HCT116 (cell line): ENCODE measurements at places on chromosomes 13 and 19. TPM values are rescaled to one million over a fixed set of nuclear protein-coding genes. Genes with fewer than 3 reads are reported as not detected.

GPATCH1 gene
- 7.8 TPM for total RNA-seq

ZNF135 gene
- not detected for total RNA-seq

DNA sequence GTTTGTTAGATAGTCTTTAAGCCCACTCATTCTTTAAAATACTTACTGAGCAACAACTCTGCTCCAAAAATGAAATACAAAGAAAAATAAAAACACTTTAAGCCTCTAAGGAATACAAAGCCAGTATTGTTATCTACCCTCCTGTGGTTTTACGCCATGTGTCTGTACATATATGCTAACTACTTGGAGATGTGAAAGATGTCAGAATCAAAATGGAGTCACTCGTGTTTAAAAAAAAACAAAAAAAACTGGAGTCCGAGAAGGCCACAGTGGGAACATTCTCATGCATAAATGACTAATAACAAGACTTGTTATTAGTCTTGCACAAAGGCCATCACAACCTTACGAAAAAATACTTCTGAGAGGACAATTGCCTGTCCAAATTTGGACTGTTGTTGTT, 393.1 kb downstream of the TBC1D4 start:
- DNase-seq = no peak

LYPD5 gene
- 7.6 TPM for total RNA-seq

DNA sequence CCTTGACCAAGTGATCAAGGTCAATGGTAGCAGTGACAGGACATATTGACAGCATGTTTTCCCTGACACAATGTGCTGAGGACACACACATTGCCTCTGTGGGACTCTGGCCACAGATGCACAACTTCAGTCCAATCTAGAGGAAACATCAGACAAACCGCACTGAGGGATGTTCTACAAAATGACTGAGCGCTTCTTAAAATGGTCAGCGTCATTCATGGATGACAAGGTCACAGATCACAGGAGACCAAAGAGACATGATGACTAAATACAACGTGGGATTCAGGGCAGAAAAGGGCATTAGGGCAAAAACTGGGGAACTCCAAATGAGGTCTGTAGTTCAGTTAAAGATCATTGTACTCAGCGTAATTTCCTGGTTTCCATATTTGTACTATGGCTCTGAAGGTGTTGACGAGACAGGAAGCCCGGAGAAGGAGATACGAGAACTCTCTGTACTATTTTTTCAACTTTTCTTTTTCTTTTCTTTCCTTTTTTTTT, 20.6 kb downstream of the PBX4 start:
- no peak for DNase-seq

CKM gene
- not detected for total RNA-seq

GRCh38 chr19:16208847-16209665, 11.3 kb downstream of the AP1M1 start:
- DNase-seq = no peak

- DNase-seq = peak; percentile 40
Observed at GRCh38 chr19:17103177-17103576, 27.6 kb downstream of the MYO9B start.

DNA sequence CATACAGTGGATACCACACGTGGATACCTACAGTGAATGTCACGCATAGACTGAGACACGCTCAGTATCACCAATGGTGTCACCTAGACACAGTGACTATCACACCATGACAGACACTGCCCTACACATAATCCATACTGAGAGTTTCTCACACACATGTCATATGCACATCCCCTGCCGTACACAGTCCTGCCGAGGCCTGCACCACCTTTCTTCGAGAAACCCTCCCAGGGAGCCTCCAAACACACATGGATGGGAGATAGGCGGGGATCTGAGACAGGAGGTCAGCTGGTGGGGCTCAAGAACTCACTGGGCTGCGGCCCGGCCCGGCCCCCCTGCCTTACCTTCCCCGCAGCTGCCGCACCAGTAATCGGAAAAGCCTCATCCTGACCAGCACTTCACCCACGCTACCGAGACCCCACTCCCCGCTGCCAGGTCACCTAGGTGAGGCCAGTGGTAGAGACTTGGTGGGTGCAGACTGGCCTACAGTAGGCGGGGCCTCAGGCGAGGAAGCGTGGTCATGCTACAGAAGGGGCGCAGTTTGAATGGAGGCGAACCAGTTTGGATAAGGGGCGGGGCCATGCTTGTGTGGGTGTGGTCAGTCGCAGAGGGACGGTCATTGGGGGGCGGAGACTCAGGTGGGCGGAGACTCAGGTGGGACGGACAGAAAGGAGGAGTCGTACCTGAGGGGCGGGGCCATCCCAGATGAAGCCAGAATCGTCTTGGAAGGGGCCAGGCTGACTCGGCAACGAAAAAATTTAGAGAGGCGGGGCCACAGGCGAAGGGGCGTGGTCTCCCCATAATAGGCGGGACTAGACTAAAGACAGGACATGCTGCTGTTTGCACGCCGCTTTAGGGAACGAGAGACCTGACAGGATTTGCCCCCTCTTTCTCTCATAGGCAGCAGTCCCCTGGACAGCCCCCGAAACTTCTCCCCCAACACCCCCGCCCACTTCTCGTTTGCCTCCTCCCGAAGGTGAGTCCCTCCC, 2.1 kb downstream of the MAST1 start:
- peak; percentile 93 for DNase-seq

DNA sequence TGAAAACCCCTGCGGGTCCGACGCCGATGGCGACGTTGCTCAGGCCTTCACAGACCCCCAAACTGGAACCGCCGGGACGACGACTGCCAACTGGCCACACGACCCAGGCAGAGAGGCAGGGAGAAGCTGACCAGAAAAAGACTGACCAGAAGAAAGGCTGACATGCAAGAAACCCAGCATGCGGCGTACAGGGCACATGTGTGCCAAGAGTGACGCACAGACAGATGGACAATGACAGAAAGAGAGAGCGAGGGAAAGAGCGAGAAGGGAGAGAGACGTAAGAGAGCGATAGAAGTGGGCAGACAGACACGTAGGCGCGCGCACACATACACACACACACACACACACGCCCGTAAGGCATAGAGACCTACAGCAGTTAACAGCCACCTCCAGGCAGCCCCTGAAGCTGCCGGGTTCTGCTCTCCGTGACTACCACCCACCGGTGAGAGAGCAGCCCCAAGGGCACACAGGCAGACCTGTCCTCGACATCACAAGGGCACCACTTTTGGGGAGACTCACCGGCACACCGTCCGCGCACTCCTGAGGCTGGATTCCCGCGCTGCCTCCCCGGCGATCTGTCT, 67.2 kb upstream of the ZNF527 start:
- DNase-seq = no peak

AZU1 gene
- total RNA-seq = not detected

EDNRB gene
- total RNA-seq = 0.22 TPM

GRCh38 chr13:98411617-98412265, 165.2 kb downstream of the STK24 start:
- DNase-seq = no peak

GRCh38 chr19:38878575-38879399, 712 bp upstream of the RINL start:
- DNase-seq = no peak

DNA sequence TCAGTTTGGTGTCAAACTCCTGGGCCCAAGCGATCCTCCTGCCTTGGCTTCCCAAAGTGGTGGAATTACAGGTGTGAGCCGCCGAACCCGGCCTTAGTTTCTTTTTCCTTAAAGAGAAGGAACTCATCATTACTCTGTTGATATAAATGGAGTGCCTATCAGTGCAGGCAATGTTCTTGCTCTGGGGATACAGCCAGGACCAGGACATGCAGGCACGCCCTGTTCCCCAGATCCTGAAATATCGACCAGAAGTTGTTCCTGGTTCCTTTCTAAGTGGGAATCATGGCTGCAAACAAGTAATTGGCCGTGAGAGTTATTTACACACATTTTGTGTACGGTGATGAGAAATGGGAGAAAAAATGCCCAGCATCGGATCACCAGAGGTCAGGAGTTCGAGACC, 8.4 kb downstream of the DNM2 start:
- DNase-seq = no peak

DNA sequence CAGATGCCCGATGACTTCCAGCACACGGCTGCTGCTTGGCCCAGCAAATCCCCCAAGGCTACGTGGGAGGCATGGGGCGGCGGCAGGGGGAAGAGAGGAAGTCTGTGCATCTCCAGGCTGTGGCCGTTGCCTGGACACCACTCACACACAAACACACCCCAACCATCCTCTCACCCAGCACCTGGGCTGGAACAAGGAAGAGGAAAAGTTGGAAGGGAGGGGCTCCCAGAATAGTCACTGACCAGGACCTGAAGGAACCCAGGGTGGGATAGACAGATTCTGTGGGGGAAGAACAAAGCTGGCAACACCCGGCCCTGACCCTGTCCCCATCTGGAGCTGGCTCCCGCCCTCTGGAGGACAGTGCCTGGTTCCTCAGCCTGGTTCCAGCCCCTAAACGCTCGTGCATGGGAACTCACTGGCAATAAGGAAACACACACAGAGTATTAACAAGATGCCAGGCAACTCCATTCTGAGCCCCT, 11.2 kb downstream of the PPP6R1 start:
- DNase-seq = no peak

DNA sequence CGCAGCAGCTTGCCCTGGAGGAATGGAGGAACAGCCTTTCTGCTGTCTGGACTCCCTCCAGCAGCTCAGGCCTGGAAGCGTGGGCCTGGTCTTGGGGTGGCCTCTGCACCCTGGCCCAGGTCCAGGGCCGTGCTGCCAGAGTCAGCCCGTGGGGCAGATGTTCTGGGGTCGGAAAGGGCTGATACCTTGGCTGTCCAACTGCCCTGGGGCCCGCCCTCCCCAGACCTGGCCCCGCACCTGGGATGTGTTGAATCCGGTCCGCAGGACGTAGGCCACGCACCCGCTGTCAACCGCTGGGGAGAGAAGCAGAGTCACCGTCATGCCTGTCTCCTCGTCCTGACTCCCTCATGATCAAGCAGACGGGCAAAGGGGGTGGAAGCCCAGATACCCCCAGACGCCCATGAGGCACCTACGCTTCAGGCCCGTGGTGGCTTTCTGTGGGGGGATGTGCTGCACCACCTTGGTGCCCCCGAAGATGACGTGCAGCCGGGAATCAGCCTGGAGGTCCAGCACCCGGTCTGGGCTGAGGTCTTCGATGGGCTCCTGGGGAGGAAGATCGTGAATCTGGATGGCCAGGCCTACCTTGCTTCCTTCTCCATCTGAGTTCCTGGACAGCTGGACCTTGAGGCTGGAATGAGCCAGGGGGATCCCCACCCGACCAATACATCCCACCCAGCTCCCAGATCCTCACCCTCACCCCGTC, 7.7 kb downstream of the ATP13A1 start:
- DNase-seq = no peak

GRCh38 chr13:27965740-27966640, 3.1 kb downstream of the CDX2 start:
- no peak for DNase-seq

- DNase-seq = peak; percentile 85
Observed at GRCh38 chr13:112711528-112712265, 21.9 kb downstream of the ATP11A start.

DNA sequence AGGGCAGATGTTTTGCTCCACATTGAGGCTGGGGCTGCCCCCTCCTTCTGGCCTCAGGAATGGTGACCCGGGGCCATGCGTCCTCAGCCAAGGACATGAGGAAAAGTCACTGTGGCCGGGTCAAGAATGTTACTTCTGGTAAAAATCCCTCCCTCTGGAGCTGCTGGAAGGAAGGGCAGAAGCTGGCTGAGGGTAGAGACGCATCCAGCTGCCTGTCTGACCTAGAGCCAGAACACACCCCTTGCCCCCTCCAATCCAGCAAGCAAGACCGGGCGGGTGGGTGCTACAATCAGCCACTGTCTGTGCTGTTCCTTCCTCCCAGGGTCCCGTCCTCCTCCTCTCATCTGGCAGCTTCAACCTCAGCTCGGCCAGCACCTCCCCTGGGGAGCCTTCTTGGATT, 59.0 kb downstream of the PTPRS start:
- no peak for DNase-seq

DNA sequence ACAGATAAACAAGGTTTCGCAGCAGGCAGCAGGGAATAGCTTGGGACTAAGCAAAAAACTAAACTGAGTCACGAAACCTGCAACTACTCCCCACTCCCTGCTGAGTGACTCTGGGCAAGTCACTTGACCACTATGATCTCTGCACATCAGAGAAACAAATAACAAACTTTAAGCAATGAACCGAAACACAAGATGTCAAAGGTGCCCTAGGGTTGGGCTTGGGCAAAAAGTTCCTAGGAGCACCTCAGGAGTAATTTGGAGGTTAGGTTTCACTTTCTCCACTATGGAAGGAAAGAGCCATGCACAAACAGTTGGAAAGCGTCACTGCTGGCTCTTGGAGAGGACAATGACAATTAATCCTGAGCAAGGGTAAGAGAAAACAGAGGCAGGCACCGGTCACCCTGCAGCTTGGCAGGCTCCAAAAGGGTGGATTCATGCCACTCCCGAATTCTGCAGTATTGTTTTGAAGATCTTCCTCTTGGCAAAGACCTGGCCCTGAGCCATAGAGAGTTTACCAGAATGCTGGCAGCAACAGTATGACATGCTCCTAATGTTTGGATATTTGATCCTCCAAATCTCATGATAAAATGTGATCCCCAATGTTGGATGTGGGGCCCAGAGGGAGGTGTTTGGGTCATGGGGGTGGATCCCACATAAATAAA, 60.3 kb downstream of the CRYL1 start:
- DNase-seq = no peak

PGLYRP1 gene
- total RNA-seq = not detected

GGACT gene
- 5.0 TPM for total RNA-seq

PROZ gene
- not detected for total RNA-seq

DNA sequence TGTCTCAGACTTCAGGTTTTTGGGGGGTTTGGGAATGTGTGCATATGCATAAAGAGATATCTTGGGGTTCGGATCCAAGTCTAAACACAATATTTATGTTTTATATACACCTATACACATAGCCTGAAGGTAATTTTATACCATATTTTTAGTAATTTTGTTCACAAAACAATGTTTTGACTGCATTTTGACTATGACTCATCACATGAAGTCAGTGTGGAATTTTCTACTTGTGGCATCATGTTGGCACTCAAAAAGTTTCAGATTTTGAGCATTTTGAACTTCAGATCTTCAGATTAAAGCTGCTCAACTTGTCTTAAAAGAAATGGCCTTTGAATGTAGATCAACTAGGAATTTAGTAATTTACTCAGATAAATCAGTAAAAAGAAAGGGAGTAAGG, 712.9 kb upstream of the GPC6 start:
- no peak for DNase-seq

DNA sequence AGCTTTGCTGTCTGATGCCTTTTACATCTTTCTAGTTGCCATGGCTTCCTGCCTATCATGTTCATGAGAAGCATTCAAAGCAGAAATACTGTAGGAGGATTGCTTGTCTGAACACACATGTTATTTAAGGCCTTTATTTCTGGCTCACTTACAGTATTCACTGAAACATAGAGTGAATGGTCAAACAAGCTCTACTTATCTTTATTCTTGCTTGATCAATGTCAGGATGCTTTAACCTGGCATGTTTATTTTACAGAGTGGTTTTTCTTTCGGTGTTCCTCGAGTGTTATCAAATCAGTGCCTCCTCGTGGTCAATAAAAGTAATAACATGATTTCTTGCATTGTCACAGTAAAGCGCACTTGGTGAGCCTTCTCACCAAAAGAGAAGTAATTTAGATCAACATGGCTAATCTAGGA, 73.5 kb upstream of the PCDH17 start:
- DNase-seq = no peak

SAMD4B gene
- total RNA-seq = 127 TPM

GRCh38 chr19:34104557-34104956, 67.7 kb upstream of the LSM14A start:
- DNase-seq = no peak

- DNase-seq = no peak
Observed at GRCh38 chr13:94641409-94641941, 39.8 kb downstream of the GPR180 start.
